ENCODE measurements at places on chromosomes 1 and 21.

DNA sequence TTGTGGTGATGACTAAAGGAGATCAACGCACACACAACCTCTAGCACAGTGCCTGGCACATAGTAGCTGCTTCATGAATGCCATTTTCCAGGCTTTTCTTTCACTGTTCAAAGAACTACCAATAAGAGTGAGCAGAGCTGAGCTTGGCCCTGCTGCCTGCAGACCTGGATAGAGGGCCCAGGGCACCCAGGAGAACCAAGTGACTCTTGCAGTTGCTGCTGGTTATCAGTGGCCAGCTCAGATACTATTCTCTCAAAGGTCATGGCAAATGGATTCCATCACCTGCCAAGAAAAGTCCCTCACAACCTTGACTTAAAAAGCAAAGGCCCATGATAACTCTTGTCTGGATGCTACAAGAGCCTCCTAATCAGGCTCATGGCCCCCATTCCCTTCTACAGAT is 41.7 kb downstream of the PLPP3 start:
- no peak for DNase-seq

- no peak for DNase-seq
Observed at GRCh38 chr1:183043254-183043653, 20.0 kb downstream of the LAMC1 start.

- DNase-seq: no peak
Observed at GRCh38 chr1:27872059-27872801, at the start of gene THEMIS2. Gene THEMIS2, plus strand, starts transcription at chr1:27872544. Its CDS starts 28 bp downstream, at chr1:27872572.

DNA sequence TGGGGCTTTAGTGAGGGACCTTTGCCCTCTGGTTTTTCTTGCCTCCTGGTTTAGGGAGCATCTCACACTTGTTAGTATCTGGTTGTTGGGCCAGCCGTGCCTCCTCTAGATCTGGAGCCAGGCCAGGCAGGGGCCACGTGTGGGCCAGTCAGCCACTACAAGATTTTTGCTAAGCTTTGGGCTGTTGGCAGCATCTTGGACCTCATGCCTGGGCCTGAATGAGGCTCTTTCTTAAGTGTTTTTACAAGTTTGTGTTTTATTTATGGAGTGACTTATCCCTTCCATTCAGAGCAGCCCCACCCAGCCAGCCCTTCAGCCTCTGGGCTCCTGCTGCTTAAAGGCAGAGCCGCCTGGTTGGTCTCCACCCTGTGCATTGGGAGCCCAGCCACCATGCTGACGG is 1.6 kb upstream of the SH3BGRL3 start:
- no peak for DNase-seq

DNA sequence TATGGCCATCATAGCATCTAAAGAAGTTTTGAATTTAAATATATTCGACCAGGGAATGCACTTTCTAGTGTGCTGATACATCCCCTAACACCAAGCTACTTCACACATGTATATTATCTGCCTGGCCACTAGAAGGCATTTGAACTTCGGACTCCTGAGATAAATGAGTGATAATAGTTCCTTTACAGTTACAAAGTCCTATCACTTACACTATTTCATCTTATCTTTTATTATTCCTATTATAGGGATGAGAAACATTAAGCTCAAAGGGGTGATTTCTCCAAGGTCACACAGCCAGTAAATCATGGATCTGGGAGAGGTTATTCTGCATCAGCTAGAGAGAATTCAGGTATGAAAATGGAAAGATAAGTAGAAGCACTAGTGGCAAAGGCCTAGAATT is 40.3 kb downstream of the GPATCH2 start:
- no peak for DNase-seq

DNA sequence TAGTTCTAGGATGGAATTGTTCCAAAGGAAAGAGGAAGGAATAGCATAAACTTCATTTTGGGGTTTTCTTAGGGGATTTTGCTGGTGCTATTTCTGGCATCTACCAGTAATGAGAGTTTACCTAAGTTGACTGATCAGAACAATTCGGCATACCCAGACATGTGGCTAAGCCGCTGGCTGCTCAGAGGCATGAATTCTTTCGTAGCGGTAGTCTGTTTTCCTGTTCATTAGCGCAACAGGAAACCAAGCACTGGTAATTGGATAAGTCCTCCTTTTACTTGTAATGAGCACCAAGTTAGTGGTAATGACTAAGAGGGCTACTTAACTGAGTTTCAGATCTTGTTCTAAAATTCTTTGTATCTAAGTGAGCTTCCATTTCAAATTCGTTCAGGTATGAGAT is 38.6 kb downstream of the C21orf91 start:
- DNase-seq: no peak

- DNase-seq: no peak
Observed at GRCh38 chr21:42159560-42160110, 59.3 kb upstream of the ABCG1 start.

- no peak for DNase-seq
Observed at GRCh38 chr1:1120096-1120495, 4.2 kb upstream of the C1orf159 start.

DNA sequence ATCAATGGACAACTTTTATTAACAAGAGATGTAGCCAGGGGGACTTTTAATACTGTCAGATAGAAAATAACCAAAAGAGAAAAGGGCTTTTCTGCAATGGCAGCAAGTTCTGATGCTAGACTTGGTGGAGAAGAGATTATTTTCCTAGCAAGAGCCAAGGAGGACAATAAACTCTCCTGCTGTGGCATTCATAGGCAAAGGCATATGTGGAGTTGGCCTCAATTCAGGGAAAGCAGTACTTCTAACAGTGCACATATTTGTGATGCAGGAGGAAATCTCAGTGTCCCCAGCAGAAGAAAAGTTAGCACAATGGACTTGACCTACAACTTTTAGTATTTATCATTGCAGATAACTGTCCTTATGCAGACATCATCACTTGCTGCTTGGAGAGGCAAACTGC is 75.1 kb upstream of the GRIK1 start:
- no peak for DNase-seq

GRCh38 chr1:54028306-54029251 is 10.6 kb upstream of the LDLRAD1 start:
- no peak for DNase-seq

GRCh38 chr1:198599749-198600148 is 39.1 kb upstream of the PTPRC start:
- no peak for DNase-seq

- no peak for DNase-seq
Observed at GRCh38 chr1:52240592-52241210, 98.8 kb downstream of the ZFYVE9 start.

- DNase-seq: no peak
Observed at GRCh38 chr1:72075425-72075824, 206.9 kb downstream of the NEGR1 start.

DNA sequence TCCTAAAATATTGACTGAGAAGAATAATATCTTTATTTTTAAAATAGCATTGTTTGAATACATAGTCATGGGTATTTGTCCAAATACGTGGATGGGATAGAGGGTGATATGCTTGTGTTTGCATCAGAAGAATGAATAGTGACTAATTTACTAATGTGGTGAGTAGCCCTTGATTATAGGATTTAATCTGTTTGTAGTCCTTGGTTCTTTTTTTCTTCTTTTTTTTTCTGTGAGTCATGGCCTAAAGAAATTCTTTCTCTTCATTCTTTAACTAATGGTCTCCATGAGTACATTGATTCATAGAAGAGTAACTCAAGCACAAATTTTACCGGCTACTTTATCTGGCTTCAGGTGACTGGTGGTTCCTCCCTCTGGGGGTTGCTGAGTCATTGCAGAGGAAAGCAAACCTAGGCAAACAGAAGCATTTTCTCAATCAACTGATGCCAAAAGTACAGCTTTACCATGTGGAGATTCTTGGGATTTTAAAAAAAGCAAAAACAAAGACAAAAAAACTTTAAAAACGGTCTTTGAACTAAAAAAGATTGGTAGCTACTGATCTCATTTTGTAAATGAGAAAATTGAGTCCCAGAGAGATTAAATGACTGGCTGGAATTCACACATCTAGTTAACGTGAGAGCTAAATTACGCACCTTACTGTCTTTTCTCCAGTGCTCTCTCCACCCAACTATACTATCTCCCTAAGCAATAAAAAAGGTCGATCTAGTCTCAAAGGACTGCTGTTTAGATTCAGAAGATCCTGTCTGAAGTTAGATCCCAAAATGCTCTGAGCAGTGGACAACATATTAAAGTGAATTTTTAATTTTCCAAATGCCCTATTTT is 40.5 kb downstream of the AK5 start:
- no peak for DNase-seq

DNA sequence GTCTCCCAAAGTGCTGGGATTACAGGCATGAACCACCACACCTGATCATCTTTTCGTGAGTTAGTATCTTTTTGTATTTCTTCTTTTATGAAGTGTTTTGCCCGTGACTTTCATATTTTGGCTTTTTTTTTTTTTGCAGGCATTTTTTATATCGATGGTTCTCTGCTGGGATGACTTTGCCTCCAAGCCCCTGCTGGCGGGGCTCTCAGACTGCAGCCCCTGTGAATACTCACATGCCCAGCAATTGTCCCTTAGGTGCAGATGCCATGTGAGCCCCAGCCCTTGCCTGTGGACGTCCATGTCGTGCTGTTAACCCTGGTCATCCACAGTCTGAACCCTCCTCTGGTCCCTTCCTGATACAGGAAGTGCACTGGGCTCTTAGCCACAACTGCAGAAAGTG is 21.7 kb downstream of the CRYAA start:
- no peak for DNase-seq

GRCh38 chr21:25608044-25608737 is 910 bp upstream of the MRPL39 start:
- peak; percentile 71 for DNase-seq

- no peak for DNase-seq
Observed at GRCh38 chr1:62906428-62906886, 122.5 kb downstream of the ATG4C start.

GRCh38 chr1:167922611-167923074 is 8.7 kb upstream of the ADCY10 start:
- no peak for DNase-seq

- DNase-seq: no peak
Observed at GRCh38 chr1:107477233-107477632, 336.4 kb downstream of the NTNG1 start.

DNA sequence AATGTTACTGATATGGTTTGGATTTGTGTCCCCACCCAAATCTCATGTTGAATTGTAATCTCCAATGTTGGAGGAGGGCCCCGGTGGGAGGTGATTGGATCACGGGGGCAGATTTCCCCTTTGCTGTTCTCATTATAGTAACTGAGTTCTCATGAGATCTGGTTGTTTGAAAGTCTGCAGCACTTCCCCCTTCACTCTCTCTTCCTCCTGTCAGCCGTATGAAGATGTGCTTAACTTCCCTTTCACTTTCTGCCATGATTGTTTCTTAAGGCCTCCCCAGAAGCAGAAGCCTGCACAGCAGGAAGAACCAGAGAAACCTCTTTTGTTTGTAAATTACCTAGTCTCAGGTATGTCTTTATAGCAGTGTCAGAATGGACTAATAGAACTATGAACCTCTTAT is 28.4 kb downstream of the TRIM33 start:
- DNase-seq: no peak

Measured in NCI-H1048 (cell line).